ENCODE measurements at places on chromosomes 5 and 9. TPM values are rescaled to one million over a fixed set of nuclear protein-coding genes. Genes with fewer than 3 reads are reported as not detected.

The SAXO1 gene
- under 0.01 TPM for total RNA-seq

The STK32A gene
- 3.4 TPM for total RNA-seq

The DBH gene
- not detected for total RNA-seq

The FBLL1 gene
- total RNA-seq: 0.56 TPM

The AKNA gene
- total RNA-seq: 4.2 TPM

The SH3RF2 gene
- 1.8 TPM for total RNA-seq

The PCDHGB1 gene
- total RNA-seq: 1.8 TPM

The TLX3 gene
- not detected for total RNA-seq

The PSAT1 gene
- 8.7 TPM for total RNA-seq

The EMB gene
- 6.9 TPM for total RNA-seq

The NIPSNAP3A gene
- total RNA-seq: 82.7 TPM

The IFNA14 gene
- not detected for total RNA-seq

The DEPDC1B gene
- total RNA-seq: 4.9 TPM

The PPP3R2 gene
- total RNA-seq: not detected

The C9orf50 gene
- total RNA-seq: 0.13 TPM

The LCN1 gene
- not detected for total RNA-seq

The KCNV2 gene
- total RNA-seq: not detected

The PCDHGB3 gene
- total RNA-seq: 8.4 TPM

The PCDHGA3 gene
- 2.9 TPM for total RNA-seq

The OTULINL gene
- total RNA-seq: not detected

The OR1Q1 gene
- total RNA-seq: 0.26 TPM

The PHF24 gene
- total RNA-seq: 0.13 TPM

The SCGB3A2 gene
- total RNA-seq: not detected

The CTXN3 gene
- total RNA-seq: not detected

The RNF44 gene
- 1.2 TPM for total RNA-seq

The GZMA gene
- not detected for total RNA-seq

The CCDC192 gene
- total RNA-seq: not detected

The FGFR4 gene
- 0.66 TPM for total RNA-seq

The OR1J2 gene
- not detected for total RNA-seq

The GAPVD1 gene
- total RNA-seq: 41.2 TPM

The FAM78A gene
- total RNA-seq: 0.44 TPM

The GABRA6 gene
- not detected for total RNA-seq

The RNF20 gene
- 36.6 TPM for total RNA-seq

The CCL28 gene
- 1.6 TPM for total RNA-seq

The TSSK1B gene
- total RNA-seq: 0.13 TPM

The EFNA5 gene
- total RNA-seq: 18.2 TPM

The CER1 gene
- not detected for total RNA-seq

The MYOZ3 gene
- 0.40 TPM for total RNA-seq

The ORM2 gene
- total RNA-seq: not detected

The LRRTM2 gene
- total RNA-seq: 0.13 TPM

The GNE gene
- total RNA-seq: 19.7 TPM

The SLC6A19 gene
- not detected for total RNA-seq

The RFX3 gene
- 2.0 TPM for total RNA-seq

The ADRA1B gene
- 0.25 TPM for total RNA-seq

The ADCY2 gene
- under 0.01 TPM for total RNA-seq

The PAEP gene
- not detected for total RNA-seq

The SLC34A3 gene
- total RNA-seq: 0.06 TPM
